ENCODE measurements at places on chromosomes 1 and 21. TPM values are rescaled to one million over a fixed set of nuclear protein-coding genes. Genes with fewer than 3 reads are reported as not detected.

DNA sequence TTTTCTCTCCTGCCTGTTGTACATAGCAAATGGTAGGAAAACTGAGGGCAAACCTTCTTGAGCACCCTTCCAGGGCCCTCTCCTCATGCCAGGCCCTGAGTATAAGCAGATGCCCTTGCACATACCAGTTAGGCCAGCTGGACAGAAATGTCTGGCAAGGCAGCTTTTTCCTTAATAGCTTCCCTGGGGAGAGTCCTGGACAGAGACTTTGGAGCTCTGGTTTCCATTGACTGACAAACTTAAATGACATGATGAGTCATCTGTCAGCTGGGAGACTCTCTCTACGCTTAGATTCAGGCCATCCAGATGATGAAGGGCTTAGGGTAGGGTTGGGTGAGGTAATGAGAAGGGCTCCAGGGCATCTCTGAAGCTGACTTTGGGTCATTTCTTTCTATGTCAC lies 317.5 kb downstream of the ASTN1 start:
- DNase-seq: no peak

OR2L3 gene
- not detected for total RNA-seq

GRCh38 chr1:61121631-61122030 lies 39.3 kb downstream of the NFIA start:
- DNase-seq: no peak

- no peak for DNase-seq
Measured at GRCh38 chr1:63051886-63052285, 268.0 kb downstream of the ATG4C start.

MYBPH gene
- total RNA-seq: not detected

- no peak for DNase-seq
Measured at GRCh38 chr1:97812076-97812475, 108.8 kb downstream of the DPYD start.

- DNase-seq: peak; percentile 57
Measured at GRCh38 chr21:25881524-25882376, 147.0 kb downstream of the GABPA start.

- DNase-seq: no peak
Measured at GRCh38 chr1:30842697-30843354, 65.7 kb downstream of the SDC3 start.

DNA sequence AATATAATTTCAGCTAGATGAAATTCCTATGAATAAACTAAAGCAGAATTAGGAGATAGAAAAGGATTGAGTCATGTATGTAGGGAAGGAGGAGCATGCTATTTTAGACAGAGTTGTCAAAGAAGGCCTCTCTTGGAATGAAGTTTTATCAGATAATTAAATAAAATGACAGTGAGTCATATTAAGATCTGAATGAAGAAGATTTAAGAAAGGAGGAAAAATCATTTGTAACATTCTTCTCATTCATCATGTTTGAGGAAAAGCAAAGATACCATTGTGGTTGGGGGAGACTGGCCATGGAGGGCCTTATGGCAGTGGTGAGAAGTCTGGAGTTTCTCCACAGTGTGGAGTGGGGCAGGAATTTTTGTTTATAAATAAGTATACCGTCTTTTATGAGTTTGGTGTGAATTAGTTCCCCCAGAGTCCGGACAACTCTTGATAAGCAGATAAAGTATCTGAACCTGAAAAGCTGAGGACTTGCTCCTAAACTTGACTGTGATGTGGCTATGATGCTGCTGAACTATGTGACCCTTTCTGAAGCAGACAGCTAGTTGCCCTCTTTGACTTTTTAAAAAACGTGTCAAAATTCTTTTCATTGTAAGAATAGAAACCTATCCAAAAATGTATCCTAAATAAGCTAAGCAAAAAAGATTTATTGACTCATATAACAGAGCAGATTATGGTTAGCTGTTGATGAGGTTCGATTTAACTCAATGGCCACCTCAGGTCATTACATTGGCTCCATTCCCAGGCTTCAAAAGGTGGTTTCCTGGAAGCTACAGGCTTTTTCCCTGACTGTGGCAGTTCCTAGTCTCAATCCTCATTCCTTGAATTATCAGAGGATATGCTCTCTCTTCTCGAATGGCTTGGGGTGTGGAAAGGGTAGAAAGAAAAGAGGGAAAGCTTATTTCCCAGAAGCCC lies 90.8 kb downstream of the LHX9 start:
- no peak for DNase-seq

- DNase-seq: no peak
Measured at GRCh38 chr1:52007215-52008002, 16.9 kb upstream of the RAB3B start.

- no peak for DNase-seq
Measured at GRCh38 chr1:22118291-22118992, 24.5 kb downstream of the WNT4 start.

- no peak for DNase-seq
Measured at GRCh38 chr1:10508511-10508951, 33.8 kb downstream of the PEX14 start.

MX2 gene
- not detected for total RNA-seq

DNA sequence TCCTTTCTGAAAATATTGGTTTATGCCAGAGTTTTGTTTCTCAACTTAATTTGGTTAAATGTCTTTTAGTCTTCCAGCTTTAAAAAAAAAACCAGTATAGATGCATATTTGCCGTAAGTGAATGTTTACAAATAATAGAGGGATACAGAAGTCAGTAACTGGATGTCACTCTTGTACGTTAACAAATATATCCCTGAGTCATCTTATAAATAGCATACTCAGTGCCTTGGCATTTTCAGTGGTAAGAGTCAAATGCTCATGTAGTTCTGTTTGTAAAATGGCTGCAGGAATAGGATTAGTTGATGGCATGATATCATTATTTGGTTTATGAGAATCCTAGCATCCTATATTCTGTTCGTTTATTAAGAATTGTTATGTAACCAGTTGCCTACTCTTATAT lies 55.4 kb downstream of the SPEN start:
- no peak for DNase-seq

CRNN gene
- not detected for total RNA-seq

OR14C36 gene
- not detected for total RNA-seq

GRCh38 chr1:204461331-204462228 lies 33.0 kb downstream of the PIK3C2B start:
- DNase-seq: no peak

GRCh38 chr1:171501305-171502024 lies 16.1 kb downstream of the PRRC2C start:
- DNase-seq: no peak

CLDN17 gene
- not detected for total RNA-seq

- DNase-seq: no peak
Measured at GRCh38 chr1:200625381-200625824, 4.9 kb upstream of the KIF14 start.

DNA sequence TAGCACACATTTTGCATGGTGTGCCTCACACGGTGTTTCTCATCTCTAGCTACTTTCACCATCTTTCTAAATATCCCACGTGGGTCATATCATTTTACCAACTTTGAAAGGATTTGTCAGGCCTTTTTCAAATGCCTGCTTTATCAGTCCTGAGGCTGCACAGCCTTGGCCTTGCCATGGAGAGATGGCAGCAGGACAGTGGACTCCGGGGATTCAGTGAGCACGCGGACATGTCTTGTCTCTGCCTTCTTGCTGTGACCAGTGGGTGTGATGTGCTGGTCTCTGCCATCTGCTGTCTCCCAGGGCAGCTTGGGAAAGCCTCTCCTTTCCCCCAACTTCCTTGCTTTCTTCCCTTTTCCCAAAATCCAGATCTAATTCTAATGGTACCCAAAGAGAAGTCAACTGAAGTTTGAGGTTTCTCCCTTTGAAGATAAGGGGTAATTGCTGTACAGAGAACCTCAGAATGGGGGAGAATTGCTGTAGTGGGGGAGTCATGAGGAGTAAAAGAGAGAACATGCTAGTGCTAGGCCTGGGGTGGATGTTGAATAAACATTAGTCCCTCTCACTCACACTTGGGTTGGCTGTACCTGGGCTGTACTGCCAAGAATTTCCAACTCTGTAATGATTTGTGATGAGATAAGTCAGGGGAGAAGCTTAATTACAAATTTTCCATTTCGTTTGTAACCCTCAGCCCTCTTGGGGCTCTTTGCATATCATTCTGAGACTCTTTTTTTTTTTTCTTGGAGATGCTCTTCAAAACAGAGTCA lies 99.5 kb downstream of the GALNT2 start:
- DNase-seq: no peak

- DNase-seq: no peak
Measured at GRCh38 chr1:46077644-46078043, 54.8 kb downstream of the PIK3R3 start.

- no peak for DNase-seq
Measured at GRCh38 chr1:216688127-216688657, 35.0 kb downstream of the ESRRG start.

DNAJC6 gene
- total RNA-seq: 2.0 TPM

DNA sequence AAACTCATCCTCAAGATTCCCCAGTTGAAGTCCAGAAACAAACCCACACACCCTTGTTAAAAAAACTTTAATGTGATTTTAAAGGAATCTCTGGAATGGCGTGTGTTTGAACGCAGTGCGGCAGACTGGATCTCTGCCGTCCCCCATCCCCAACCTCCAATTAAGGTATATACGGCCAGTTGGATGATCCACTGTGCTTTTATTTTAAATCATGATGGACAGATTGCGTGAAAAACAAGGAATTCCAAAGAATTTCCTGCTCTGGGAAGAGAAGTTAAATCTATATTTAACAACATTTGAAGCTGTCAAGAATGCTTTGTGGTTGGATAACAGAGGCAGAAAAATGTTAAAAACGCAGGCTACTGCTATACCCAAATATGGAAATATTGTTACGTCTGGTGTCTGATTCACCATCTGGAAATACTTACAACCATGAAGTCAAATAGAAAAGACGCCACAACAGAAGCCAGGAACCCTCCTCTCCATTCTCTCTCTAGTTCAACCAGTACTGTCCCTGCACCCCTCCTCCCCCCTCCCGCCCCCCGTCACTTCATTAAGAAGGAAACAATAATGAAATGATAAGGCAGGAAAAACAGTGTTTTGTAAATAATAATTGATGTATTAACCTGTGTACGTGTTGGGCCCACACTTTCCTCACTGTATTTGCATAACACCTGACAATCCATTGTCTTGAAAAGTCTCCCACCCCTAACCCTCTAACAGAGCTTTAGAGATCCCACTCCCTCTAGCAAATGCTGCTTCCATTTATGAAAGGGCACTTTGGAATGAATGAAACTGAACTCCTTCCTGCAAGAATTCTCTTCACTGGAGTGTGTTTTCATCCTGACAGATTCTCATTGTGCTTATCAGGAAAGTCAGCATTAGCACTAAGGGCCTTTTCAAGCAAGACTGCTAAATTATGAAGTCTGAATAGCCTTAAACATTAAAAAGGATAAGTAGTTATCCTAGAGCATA lies 2.0 kb upstream of the CCN1 start:
- no peak for DNase-seq

DNA sequence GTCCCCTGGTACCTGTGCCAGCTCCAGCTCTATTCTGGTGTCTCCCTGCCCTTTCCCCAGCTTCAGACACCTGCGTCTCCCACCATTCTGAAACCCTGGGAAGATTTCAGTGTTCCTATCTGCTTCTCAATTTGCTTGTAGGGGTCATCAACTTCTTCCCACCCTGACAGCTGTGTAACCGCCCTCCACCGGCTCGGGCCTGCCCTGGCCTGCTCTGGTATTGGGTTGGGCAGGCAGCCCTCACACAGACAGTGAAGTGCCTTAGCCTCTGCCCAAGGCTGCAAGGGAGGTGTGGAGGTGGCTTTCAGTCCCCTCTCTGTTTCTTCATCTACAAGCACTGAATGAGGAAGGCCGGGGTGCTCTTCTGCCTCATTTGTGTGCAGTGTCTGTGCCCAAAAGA lies 97.2 kb downstream of the LAMC2 start:
- no peak for DNase-seq

DNA sequence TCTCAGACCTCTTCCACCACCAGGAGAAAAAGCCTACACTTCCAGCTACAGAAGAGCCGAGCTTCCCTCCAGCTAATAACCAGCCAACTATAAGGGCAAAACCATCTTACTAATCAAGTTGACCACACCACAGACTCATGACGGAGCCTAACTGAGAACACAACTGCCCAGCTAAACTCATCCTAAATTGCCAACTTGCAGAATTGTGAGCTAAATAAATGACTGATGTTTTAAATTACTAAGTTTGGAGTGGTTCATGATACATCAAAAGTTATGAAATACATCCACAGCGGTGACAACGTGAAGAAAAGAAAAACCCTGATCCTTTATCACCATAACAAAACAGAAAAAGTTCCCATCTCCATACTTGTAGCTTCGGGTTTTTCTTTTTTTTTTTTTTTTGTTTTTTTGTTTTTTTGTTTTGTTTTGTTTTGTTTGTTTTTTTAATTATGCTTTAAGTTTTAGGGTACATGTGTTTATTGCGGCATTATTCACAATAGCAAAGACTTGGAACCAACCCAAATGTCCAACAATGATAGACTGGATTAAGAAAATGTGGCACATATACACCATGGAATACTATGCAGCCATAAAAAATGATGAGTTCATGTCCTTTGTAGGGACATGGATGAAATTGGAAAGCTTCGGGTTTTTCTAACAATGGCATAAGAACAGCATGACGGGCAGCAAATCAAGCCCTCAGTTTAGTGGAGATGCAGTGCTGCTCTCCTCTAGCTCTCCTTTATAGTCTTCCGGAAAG lies 122.6 kb downstream of the PIGK start:
- DNase-seq: no peak

DNA sequence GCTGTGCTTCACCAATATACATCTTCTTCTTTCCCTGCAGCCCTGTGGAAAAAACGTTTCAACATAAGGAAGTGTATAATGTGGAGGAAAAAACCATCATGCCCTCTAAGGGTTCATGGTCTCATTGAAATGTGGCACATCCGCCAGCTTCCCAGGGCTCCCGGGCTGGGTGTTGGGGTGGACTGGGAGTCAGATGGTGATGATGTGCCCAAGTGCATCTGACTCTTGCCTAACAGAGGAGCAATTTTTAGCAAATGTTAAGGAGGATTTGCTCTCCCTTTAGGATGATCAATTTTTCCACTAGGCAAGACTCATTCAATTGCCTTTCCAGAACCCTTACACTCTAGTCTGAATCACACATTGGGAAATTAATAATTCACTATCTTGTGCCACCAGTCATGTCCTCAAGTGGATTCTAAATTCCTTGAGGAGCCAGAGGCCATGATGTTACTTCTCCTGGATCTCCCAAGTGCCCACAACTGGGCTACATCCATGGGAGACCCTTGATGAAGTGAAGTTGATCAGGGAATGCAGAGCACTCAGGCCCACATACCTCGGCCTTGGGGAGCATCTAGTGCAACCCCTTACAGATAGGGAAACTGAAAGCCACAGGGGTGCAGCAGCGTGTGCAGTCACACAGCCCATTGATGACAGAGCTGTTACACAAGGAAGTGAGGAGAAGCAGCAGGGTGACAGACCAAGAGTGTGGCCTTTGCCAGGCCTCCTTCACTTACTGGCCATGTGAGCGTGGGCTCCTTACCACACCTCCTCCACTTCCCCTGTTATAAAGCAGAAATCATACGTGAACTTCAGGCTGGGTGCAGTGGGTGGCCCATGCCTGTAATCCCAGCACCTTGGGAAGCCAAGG lies 100.0 kb upstream of the SLC44A3 start:
- no peak for DNase-seq

ACTN2 gene
- total RNA-seq: 0.91 TPM

- DNase-seq: no peak
Measured at GRCh38 chr1:78834201-78834741, 172.3 kb downstream of the ADGRL4 start.

CLCA4 gene
- not detected for total RNA-seq

GRCh38 chr1:209720826-209721225 lies 16.2 kb downstream of the HSD11B1 start:
- no peak for DNase-seq

- DNase-seq: no peak
Measured at GRCh38 chr1:6410248-6410893, 9.3 kb downstream of the HES2 start.

GRCh38 chr1:39485046-39485803 lies 6.2 kb upstream of the BMP8A start:
- DNase-seq: no peak

Measured in neural crest cell (in vitro differentiated cells).